WTC11 (cell line): ENCODE measurements at places on chromosomes 12 and 14. TPM values are rescaled to one million over a fixed set of nuclear protein-coding genes. Genes with fewer than 3 reads are reported as not detected.
A peak's percentile ranks its signal among the peaks of the same experiment; 100 is the strongest.

- no peak overlapping the region for H3K4me3 ChIP-seq
- peaks cover 28% of the 10 kb centered on the region for H3K36me3 ChIP-seq
- H3K4me1 ChIP-seq: peaks cover 4% of the 10 kb centered on the region; the same call in 1 of the 2 replicates
- no peak overlapping the region for H3K27ac ChIP-seq
Observed at GRCh38 chr12:23525450-23526072, 423.9 kb downstream of the SOX5 start.

GRCh38 chr14:103418481-103418818, 33.2 kb downstream of the MARK3 start:
- peaks cover 7% of the 10 kb centered on the region; the same call in 1 of the 2 replicates for H3K36me3 ChIP-seq
- no peak overlapping the region for H3K4me3 ChIP-seq
- H3K4me1 ChIP-seq: peaks cover 25% of the 10 kb centered on the region
- H3K27ac ChIP-seq: peak overlapping the region; percentile 56; the same call in 1 of the 2 replicates
- DNase-seq: no peak

GRCh38 chr14:44730860-44731259, 223.8 kb upstream of the FSCB start:
- no peaks in the 10 kb centered on the region for H3K4me1 ChIP-seq
- H3K4me3 ChIP-seq: no peak overlapping the region
- DNase-seq: no peak
- H3K36me3 ChIP-seq: no peaks in the 10 kb centered on the region
- H3K27ac ChIP-seq: no peak overlapping the region

DNA sequence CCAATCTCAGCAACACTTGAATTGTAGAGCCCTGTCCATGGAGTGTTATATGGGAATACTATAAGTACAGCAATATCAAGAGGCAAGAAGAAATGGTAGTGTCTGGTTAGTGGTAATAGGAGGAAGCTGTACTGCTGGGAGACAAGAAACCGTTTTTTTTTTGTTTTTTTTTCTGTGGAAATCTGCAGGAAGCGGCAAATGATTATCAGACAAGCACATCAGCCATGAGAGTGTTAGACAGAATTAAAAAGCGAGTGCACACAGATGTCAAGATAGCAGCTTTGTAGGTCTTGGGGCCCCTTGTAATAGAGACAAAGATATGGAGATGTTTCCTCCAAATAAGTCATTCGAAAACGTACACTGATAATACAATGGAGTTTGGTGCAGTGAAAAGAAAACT, 6.7 kb downstream of the TESPA1 start:
- H3K4me1 ChIP-seq: peaks cover 18% of the 10 kb centered on the region
- H3K27ac ChIP-seq: no peak overlapping the region
- DNase-seq: no peak
- no peaks in the 10 kb centered on the region for H3K27me3 ChIP-seq

DNA sequence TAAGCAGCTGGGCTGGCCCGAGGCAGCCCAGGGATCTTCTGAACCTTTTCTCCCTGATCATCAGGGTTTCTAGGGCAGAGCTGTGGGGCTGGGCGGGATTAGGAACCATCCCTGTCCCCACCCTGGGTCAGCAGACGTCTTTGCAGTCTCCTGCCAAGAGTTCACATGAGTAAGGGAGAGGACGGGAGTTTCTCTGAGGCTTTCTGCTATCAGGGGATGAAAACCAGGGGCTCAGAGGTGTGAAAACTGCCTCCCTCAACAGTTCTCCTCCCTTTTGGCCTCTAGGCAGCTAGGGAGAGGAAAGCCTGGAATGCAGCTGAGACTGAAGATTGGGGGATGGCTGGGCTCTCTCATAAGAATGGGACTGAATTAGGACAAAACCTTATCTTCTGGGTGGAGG, 7.9 kb downstream of the ZNF385A start:
- H3K4me1 ChIP-seq: peaks cover 16% of the 10 kb centered on the region
- peaks cover 18% of the 10 kb centered on the region for H3K36me3 ChIP-seq
- H3K27ac ChIP-seq: no peak overlapping the region
- DNase-seq: no peak
- H3K4me3 ChIP-seq: no peak overlapping the region

GRCh38 chr12:53575502-53576249, 50.5 kb downstream of the ATF7 start:
- no peak overlapping the region for H3K27ac ChIP-seq
- H3K27me3 ChIP-seq: no peaks in the 10 kb centered on the region
- no peak for DNase-seq
- peaks cover 6% of the 10 kb centered on the region; the same call in 1 of the 2 replicates for H3K4me1 ChIP-seq

GRCh38 chr12:12954356-12954755, 2.4 kb upstream of the GPRC5D start:
- H3K4me1 ChIP-seq: no peaks in the 10 kb centered on the region
- no peak overlapping the region for H3K4me3 ChIP-seq
- no peaks in the 10 kb centered on the region for H3K36me3 ChIP-seq
- no peak overlapping the region for H3K27ac ChIP-seq
- no peak for DNase-seq

GRCh38 chr12:10012630-10013330, 2.4 kb downstream of the CLEC12B start:
- H3K27ac ChIP-seq: no peak overlapping the region
- no peak for DNase-seq
- peaks cover 10% of the 10 kb centered on the region for H3K4me1 ChIP-seq

- no peaks in the 10 kb centered on the region for H3K27me3 ChIP-seq
- DNase-seq: peak; percentile 69
- H3K36me3 ChIP-seq: no peaks in the 10 kb centered on the region
- H3K27ac ChIP-seq: peak overlapping the region; percentile 81
- peak overlapping the region; percentile 50 for H3K4me3 ChIP-seq
Observed at GRCh38 chr14:54683882-54684794, 117.2 kb downstream of the SAMD4A start.

GRCh38 chr12:22164139-22164538, 118.1 kb downstream of the CMAS start:
- no peaks in the 10 kb centered on the region for H3K27me3 ChIP-seq
- H3K4me1 ChIP-seq: no peaks in the 10 kb centered on the region
- H3K4me3 ChIP-seq: no peak overlapping the region
- H3K27ac ChIP-seq: no peak overlapping the region
- DNase-seq: no peak

DNA sequence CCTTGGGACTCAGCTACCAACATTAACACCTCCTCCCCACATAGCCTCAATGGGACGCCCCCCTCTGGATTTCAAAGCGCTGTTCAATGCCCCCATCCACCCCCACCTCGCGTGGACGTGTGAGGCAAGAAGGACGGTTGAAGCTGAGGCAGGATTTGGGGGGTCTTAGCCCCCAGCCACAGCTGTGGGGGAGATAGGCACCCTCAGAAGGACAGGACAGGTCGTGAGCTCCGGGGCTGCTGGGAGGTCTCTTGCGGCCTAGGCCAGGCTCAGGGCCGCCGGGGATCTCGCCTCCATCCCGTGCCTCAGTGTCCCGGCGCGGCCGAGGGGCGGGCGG, 8.3 kb upstream of the SP7 start:
- peaks cover 48% of the 10 kb centered on the region for H3K27me3 ChIP-seq
- no peak for DNase-seq
- no peak overlapping the region for H3K27ac ChIP-seq

DNA sequence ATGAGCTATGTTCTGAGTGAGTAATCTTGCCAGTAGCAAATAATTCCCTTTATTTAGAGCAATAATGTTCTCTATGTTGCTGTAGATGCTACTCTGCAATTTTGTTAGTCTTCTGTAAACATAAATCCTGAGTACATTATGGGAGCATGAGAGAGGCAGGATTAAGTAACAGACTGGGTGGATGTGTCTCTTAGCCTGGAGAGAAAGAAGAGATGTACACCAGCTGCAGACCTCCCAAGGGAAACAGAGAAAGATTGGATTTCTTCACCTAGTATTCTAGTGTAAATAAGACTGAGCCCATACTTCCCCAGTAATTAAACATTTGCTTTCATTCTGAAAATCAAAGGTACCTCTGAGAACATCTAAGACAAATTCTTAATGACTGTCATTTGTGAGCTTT, 564.0 kb downstream of the TRHDE start:
- H3K27ac ChIP-seq: no peak overlapping the region
- H3K4me3 ChIP-seq: no peak overlapping the region
- DNase-seq: no peak
- peaks cover 25% of the 10 kb centered on the region for H3K4me1 ChIP-seq
- H3K36me3 ChIP-seq: peaks cover 1% of the 10 kb centered on the region

- H3K36me3 ChIP-seq: peaks cover 3% of the 10 kb centered on the region; the same call in 1 of the 2 replicates
- no peak overlapping the region for H3K27ac ChIP-seq
Observed at GRCh38 chr14:49303946-49304516, 282.1 kb downstream of the RPS29 start.

DNA sequence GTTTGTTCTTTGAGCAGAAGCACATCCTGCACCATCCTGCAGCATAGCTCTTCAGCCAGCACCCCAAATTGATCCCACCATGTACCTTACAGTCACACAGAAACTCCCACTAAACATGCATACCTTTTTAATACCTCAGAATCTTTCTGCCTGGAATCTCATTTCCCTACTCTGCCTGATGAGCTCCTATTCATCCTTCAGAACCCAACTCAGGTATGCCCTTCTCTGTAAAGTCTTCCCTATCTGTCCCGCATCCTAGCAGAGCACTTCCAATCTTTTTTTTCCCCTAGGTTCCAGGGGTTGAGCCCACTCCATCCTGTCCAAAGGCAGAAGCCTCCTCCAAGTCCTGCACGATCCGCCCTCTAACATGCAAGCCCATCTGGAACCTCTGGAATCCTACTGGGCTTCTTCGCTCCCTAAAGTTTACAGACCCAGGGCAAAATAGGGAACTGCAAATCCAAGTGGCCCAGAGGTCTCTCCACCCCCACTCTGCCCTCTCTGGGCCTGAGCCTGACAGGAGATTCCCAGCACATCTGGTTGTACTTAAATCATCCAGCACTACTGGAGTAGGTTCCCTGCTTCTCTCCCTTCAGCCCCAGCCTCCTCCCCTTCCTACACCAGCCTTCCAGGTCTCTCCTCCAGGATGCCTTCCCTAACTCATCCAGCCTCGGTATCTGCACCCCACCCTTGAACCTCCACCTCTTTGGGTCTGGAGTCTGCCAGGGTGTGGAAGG, 4.1 kb upstream of the FIGNL2 start:
- peaks cover 41% of the 10 kb centered on the region for H3K4me1 ChIP-seq
- no peak overlapping the region for H3K27ac ChIP-seq
- no peaks in the 10 kb centered on the region for H3K36me3 ChIP-seq

DNA sequence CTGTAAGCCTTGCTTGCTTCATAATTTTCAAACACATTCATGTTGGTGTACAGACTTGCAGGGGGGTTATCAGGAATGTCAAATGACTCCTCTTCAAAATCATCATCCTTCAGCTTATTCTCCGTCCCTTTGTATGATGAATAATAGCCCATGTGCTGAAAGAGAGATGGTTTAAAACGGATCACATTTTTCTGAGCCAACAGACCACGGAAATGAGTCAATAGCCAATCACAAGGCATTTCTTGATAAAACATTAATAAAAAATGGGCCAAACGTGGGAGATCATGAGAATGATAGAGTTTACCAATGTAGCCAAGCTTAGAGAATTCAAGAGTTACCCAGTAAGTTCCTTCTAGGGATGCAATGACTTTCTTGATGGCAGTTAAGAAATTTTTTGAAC, 105.5 kb downstream of the NTS start:
- no peak overlapping the region for H3K4me3 ChIP-seq
- no peaks in the 10 kb centered on the region for H3K4me1 ChIP-seq
- H3K27me3 ChIP-seq: no peaks in the 10 kb centered on the region
- no peak for DNase-seq

GRCh38 chr14:58118097-58118815, 33.8 kb downstream of the ARMH4 start:
- H3K4me3 ChIP-seq: no peak overlapping the region
- no peak for DNase-seq
- H3K27me3 ChIP-seq: no peaks in the 10 kb centered on the region
- H3K27ac ChIP-seq: no peak overlapping the region

DNA sequence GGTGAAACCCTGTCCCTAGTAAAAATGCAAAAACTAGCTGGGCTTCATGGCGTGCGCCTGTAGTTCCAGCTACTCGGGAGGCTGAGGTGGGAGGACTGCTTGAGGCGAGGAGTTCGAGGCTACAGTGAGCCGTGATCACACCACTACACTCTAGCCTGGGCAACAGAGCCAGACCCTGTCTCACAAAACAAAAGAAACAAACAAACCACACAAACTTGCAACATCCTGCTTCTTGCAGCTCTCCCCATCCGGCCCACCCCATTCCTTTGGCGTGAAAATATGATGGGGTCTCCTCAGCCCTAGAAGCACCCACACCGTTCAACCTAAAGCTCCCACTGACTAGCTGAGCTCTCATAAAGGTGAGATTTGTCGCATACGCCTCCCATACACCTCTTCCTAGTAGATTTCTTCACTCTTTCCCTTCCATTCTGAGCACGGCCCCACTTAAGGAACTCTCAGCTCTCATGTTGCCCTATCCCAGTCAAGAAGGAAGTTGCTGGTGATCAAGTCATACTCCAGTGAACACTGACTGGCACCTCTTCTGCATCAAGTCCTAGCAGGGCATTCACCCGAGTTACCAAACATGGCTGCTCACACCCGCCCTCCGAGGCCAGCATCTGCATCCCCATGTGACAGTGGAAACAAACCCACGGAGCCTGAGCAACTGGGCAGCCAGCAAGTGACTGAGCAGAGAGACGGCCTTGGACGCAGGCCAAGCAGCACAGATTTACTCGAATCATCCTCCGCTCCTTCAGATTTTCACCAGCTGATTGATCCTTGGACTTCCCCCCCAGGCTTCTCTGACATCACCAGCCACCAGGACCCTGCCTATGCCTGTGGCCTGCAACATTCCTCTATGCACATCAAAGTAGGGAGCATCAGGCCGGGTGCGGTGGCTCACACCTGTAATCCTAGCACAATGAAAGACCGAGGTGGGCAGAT, 18.9 kb upstream of the CD27 start:
- no peak overlapping the region for H3K4me3 ChIP-seq
- H3K4me1 ChIP-seq: peaks cover 14% of the 10 kb centered on the region
- DNase-seq: no peak
- H3K36me3 ChIP-seq: no peaks in the 10 kb centered on the region

- no peak for DNase-seq
- H3K4me3 ChIP-seq: no peak overlapping the region
- no peak overlapping the region for H3K27ac ChIP-seq
- no peaks in the 10 kb centered on the region for H3K36me3 ChIP-seq
- H3K4me1 ChIP-seq: peaks cover 23% of the 10 kb centered on the region
Observed at GRCh38 chr12:130708648-130709047, 7.5 kb downstream of the RIMBP2 start.

BDKRB2 gene
- total RNA-seq: 0.17 to 0.30 TPM (median 0.18 TPM) in 3 replicates

BHLHE41 gene
- 5.9 to 7.6 TPM (median 6.7 TPM) in 3 replicates for total RNA-seq

SLC48A1 gene
- total RNA-seq: 13.5 to 16.8 TPM (median 13.8 TPM) in 3 replicates

TBPL2 gene
- total RNA-seq: not detected in 3 replicates

CCDC197 gene
- total RNA-seq: not detected in 3 replicates

SLC6A12 gene
- 0.39 to 0.79 TPM (median 0.76 TPM) in 3 replicates for total RNA-seq

HOXC6 gene
- total RNA-seq: not detected in 3 replicates

SMIM41 gene
- total RNA-seq: 0.14 to 0.21 TPM in 2 of 3 replicates, not detected in the other

TSPAN9 gene
- total RNA-seq: 21.8 to 27.6 TPM (median 23.9 TPM) in 3 replicates

HCAR1 gene
- 0.04 TPM in 1 of 3 replicates, not detected in the others for total RNA-seq
